ENCODE measurements at places on chromosomes 2 and 18. TPM values are rescaled to one million over a fixed set of nuclear protein-coding genes. Genes with fewer than 3 reads are reported as not detected.

DNA sequence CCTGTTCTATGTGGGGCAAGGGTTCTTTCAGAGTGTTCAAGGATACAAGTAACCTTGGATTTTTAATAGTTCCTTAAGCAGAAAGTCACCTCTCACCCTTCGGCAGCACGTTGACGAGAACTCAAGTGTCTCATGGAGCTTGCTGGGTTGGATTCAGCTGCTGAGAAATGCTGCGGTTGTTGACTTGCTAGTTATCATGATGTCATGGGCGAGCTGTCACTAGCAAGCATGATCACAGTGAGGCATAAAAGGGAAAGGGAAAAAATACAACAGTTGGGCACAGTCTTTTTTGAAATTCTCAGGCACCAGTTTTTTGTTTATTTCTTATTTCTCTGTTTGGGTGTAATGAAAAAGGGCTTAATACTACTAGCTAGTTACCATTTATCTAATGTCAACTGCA is 53.2 kb downstream of the ADCYAP1 start:
- DNase-seq: no peak

- no peak for DNase-seq
Measured at GRCh38 chr2:120161190-120161589, 62.0 kb downstream of the TMEM185B start.

GRCh38 chr2:29233428-29233827 is 118.2 kb downstream of the CLIP4 start:
- DNase-seq: no peak

- DNase-seq: no peak
Measured at GRCh38 chr18:11859903-11860407, 8.7 kb downstream of the CHMP1B start.

Gene CYS1
- total RNA-seq: 3.7 TPM

- DNase-seq: no peak
Measured at GRCh38 chr2:112918256-112918655, 7.3 kb downstream of the IL37 start.

Gene GREB1L
- total RNA-seq: 38.4 TPM

DNA sequence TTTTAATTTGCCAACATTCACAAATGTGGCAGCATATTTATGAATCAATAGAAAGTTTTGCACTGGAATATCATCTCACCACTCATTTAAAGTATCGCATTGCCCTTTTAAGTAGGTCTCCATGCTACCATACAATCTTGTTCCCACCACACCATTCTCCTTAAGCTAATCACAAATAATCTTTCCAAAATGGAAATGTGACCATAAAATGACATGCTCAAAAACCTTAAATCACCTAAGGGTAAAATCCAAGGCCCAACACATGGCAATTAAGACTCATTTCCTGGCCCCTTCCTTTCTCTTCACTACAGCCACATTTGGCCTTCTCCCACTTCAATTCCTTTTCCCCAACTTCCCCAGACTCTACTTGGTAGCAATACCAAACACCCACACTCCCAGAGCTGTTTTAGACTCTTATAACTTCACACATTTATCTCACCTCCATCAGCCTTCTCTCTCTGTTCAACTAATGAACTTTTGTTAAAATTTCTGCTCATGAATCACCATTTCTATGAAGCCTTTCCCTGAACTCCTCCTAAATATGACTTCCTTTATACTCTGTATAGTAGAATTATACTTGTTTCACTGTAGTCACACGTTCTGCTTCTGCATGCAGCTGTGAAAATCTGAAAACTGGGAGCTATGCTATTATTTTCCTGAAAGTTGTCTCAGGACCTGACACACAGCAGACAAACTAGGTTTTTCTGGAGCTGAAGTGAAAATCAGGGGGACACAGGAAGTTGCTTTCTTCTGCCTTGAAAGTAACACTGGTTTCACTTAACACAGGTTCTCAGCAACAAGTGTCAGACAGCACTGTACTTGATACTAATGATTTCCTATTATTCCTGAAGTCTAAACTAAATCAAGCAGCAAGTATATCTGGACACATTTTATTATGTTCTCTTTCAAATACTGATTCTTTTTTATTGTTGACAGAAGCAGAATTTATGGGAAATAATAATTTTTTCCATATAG is 303.9 kb downstream of the ZEB2 start:
- DNase-seq: no peak

- no peak for DNase-seq
Measured at GRCh38 chr2:20317197-20317596, 33.4 kb downstream of the PUM2 start.

GRCh38 chr2:7681881-7682461 is 764.8 kb downstream of the RNF144A start:
- DNase-seq: no peak

Gene METTL8
- total RNA-seq: 34.3 TPM
